ENCODE measurements at places on chromosomes 11 and 22. TPM values are rescaled to one million over a fixed set of nuclear protein-coding genes. Genes with fewer than 3 reads are reported as not detected.

GRCh38 chr11:68900835-68901381 lies 2.7 kb downstream of the MRPL21 start:
- DNase-seq = no peak

GRCh38 chr22:29710922-29711593 lies 8.7 kb upstream of the CABP7 start:
- no peak for DNase-seq

DNA sequence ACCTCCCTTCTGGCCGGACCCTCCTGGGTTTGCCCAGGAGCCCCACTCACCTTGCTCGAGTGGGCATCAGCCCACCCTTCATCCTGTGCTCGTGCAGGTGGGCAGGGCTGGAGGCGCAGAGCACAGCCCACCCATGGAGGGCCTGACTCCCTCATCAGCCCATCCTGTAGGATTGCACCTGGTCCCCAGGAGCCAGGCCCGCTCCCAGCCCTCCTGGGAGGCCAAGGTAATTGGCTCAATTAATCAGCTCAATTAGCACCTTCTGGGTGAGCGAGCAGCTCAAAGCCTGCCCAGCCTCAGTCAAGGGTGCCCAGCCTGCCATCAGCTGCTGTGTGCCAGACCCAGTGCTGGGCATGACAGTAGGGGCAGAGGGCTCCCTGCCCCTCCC lies 58.1 kb upstream of the NECTIN1 start:
- DNase-seq = no peak

GRCh38 chr11:100849009-100849900 lies 162.2 kb downstream of the ARHGAP42 start:
- no peak for DNase-seq

DNA sequence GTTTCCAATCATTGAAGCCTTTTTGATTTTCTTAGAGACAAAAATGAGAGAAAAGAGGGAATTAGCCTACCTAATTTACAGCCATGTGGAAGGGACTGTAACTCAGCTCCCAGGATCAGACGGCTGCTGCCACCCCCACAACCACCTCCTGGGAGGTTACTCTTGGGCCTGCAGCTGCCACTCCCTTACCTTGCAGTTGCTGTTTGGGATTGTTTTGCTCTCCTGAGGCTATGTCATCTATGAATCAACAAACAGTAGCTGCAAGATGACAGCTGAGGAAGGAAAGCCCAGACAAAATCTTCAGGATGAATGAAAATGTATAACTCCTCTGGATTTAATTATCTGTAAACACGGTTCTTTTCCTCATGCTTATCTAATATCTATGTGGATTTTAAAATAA lies 28.0 kb upstream of the ZC3H12C start:
- peak; percentile 73 for DNase-seq

IFITM2 gene
- 4.2 TPM for total RNA-seq

DMC1 gene
- total RNA-seq = 5.6 TPM

GRCh38 chr22:45933506-45934167 lies 43.3 kb downstream of the WNT7B start:
- no peak for DNase-seq

- no peak for DNase-seq
Observed at GRCh38 chr11:105589346-105589745, 20.5 kb upstream of the GRIA4 start.

ST14 gene
- 141 TPM for total RNA-seq

- DNase-seq = no peak
Observed at GRCh38 chr11:66277471-66278362, at the start of gene CNIH2. Gene CNIH2 (plus strand): TSS chr11:66278175. CDS start chr11:66278457, 282 bp downstream.

DNA sequence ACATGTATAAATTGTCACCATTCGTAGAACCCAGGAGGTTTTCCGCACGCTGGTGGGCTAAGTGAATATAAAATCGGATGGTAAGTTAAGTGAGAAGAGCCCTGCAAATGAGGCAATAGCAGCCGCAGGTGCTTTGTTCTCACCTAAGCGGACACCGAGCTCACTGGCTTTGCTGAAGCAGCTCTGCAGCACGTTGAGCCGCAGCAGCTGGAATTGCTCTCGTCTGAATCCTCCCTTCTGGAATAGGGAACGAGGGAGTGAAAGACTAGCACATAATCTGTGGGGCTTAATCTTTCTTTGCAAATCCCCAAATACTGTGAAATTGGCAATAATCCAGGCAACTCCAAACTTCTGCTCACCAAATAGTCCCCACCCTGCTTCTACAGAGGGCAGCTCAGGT lies 488.1 kb downstream of the NTM start:
- no peak for DNase-seq

- DNase-seq = no peak
Observed at GRCh38 chr11:7251836-7252682, at the start of gene SYT9. Gene SYT9 (plus strand): TSS chr11:7251904. CDS start chr11:7252187, 283 bp downstream.

DCHS1 gene
- total RNA-seq = 0.20 TPM

APOL6 gene
- 16.7 TPM for total RNA-seq

- DNase-seq = no peak
Observed at GRCh38 chr11:121265586-121265985, 27.0 kb upstream of the SC5D start.

C11orf86 gene
- not detected for total RNA-seq

OR5A1 gene
- total RNA-seq = not detected

DNA sequence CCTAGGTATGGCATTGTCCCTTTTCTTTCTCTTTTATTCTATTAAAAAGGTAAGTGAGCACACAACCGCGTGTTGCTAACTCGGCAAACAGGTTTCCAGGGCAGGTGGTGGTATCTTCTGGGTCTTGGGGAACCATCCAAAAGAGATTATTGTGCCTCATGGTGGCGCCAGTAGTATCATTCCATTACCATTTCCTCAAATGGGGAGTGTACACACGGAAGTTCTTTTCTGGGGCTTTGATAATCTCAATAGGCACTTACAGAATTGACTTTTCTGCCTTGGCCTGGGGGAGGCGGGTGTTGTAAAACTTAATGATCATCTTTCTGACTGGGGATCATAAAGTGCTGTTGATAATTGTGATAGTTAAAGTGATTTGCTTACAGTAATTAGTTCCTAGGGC lies 234.1 kb downstream of the KIRREL3 start:
- no peak for DNase-seq

SHISAL1 gene
- 0.94 TPM for total RNA-seq

GRCh38 chr22:20857247-20857643 lies 1.4 kb downstream of the PI4KA start:
- no peak for DNase-seq

GSTT2 gene
- total RNA-seq = not detected

HTR3A gene
- not detected for total RNA-seq

B4GALNT4 gene
- 6.1 TPM for total RNA-seq

TUG1 gene
- 80.6 TPM for total RNA-seq

MALAT1 gene
- total RNA-seq = 7,852 TPM

DNA sequence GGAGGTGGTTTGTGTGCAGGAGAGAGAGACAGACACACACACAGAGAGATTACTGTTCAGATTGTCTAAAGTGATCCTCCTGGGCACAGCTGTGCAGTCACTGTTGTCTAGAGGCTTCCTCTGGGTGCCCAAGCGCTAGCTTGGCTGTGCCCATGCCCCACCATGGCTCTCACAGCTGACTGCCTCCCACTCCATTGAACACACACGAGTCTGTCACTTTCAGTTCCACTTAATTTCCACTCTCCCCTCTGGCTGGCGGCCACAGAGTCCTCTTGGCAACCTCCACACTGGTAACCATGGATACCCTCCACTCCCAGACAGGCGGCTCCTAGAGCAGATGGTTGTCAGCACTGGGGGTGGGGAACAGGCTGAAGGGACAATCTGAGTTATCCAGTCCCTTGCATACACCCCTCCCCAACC lies 29.1 kb downstream of the MAP6 start:
- DNase-seq = no peak

GRCh38 chr22:42630901-42631602 lies 9.3 kb downstream of the ATP5MGL start:
- no peak for DNase-seq

DNA sequence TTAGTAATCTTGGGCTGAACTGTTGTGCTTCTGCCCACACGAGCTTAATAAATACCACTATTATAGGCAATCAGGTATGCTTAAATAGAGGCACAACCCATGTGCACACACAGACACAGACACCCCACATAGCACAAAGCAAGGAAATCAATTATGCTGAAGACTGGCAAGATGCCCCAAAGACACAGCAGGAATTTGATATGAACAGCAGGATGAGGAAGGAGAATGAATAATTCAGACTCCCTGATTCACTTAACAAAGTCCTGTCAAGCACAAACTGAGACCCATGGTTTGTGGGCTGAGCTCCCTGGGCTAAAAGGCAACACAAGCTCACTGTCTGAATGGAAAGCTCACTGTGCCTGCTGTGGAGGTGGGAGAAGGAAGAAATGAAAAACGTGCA lies 42.5 kb downstream of the RBFOX2 start:
- no peak for DNase-seq

DNA sequence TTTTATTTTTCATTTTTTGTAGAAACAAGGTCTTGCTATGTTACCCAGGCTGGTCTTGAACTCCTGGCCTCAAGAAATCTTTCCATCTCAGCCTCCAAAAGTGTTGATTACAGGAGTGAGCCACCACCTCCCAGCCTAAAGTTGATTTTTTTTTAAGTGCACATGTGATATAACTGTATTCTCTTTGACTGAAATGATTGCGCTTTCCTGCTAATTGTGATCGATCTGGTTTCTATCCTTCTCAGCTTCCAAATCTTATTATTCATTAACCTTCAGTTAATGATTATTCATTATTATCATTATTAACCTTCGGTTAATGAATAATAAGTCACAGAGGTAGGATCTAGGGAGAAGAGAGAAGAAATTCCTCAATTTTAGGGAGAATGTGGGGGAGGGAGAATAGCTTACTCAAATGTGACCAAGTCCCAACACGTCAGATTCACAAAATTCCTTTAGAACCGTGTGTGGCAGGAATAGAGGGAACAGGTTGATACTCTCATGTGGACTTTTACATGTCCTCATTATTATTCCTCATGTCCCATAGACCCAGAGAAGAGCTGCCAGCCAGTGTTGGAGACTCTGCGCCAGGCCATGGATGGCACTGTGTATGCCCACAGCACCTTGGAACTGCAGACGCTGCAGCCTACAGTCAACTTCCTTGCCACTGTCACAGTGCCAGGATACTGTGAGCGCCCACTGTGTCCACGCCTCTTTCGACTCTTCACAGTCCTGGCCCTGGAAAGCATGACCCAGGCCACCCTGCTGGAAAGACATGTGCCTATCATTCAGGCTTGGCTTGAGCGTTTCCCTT lies 47.1 kb downstream of the RRP8 start:
- DNase-seq = no peak

- no peak for DNase-seq
Observed at GRCh38 chr11:16938061-16938460, 76.2 kb downstream of the PLEKHA7 start.

DNA sequence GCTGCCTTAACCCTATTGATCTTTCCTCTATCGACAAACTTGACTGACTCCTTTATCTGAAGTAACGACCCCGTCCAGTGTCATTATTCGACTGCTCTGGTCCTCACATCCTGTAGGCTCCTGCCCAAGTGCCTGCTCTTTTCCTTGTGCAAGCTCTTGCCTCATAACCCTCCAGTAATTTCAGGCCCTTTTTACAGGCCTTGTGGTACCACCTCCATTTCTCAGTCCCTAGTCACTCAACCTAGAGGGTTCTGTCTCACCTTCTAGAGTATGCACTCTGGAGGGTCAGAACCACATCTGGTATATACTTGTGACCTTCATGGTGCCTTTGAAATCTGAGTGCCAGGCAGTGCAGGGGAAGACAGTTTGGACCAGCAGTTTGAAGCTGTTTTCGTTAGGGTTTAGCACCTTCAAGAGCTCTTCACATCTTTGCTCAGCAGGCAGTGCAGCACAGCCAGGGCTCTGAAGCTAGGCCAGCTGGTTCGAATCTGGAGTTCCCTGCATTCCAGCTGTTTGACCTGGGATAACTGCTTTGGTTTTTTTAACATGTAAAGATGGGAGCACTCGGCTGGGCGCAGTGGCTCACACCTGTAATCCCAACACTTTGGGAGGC lies 11.2 kb downstream of the SNRPD3 start:
- DNase-seq = no peak

DNA sequence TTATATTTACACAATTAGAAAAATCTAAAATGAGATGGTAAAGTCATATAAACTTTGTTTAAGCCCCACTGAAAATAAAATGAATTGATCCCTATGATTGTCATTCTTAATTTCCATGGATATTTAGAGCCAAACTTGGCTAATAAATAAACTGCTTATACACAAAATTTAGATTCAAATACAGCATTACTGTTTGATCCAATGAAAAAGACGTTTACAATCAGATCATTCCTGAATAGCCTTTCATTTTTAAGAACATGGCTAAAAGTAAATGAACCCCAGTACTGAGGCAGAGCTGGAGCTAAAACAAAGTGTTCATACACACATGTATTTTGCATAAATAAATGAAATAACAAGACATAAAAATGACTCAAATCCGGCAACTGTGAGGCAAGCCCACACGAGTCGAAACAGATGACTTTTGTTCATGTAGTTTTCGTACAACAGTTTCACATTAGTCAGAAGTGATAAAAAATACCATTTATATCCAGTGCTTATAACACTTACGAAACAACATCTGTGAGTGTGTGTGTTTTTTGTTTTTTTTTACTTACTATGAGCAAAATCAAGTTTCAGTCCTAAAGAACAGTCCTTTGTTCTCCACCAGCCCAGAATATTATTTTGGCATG lies 386.5 kb downstream of the SOX6 start:
- no peak for DNase-seq

RAB3IL1 gene
- total RNA-seq = 4.4 TPM

GRCh38 chr22:40289991-40290459 lies 56.3 kb upstream of the ADSL start:
- no peak for DNase-seq

- DNase-seq = no peak
Observed at GRCh38 chr11:995044-995751, 41.3 kb downstream of the MUC6 start.

DNA sequence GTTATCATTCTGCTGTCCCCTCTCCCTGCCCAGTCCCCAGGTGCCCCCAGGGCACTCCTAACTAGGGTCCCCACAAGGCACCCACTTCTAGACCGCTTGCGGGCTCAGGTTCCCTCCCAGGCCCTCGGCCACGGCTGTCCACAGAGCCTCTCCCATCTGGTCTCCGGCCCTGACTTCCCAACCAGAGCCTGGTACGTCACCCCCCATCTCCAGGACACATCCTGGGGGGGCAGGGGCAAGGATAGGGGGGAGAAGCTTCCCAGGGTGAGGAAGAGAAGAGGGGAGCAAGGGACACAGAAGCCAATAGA lies 457 bp downstream of the SSTR3 start:
- DNase-seq = no peak

HTR3B gene
- not detected for total RNA-seq

DNA sequence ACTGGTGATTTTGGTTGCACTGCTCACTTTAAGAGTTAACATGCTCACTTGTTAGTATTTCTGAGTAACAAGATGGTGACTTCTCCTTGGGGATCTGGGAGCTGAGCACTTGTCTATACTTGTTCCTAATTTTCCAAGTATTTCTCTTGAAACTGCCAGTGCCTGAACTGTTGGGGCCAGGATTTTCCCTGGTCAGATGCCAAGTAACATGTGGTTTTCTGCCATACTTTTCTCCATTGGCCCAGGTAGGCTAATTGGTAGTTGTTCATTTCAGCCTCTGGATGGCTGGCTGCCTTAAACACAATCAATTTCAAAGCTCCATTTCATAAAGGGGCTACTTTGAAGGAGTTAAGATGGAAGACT lies 35.0 kb downstream of the RNF141 start:
- DNase-seq = no peak

GRCh38 chr11:1207401-1208143 lies 15.3 kb upstream of the MUC5B start:
- no peak for DNase-seq
